ENCODE measurements at places on chromosomes 5 and 9.

DNA sequence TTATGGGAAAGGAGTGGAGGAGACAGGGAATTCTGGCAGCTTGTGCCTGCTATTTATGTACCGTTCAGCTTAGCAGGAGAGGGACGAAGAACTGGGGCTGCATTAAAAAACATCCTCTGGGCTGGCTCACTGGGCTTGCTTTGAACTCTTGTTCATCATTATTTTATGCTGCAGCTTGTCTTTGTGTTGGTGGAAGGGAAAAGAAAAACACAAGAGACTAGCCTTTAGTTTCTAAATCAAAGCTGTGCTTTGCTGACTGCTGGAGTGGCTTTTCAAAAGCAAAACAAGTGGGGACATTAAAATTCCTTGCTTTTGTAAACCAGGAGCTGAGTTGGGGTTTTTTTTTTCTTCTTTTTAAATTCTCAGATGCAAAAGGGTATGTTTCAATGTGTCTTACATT, 5.9 kb upstream of the RGMB start:
- DNase-seq: no peak

GRCh38 chr5:149773291-149774095, 43.4 kb downstream of the PPARGC1B start:
- no peak for DNase-seq

DNA sequence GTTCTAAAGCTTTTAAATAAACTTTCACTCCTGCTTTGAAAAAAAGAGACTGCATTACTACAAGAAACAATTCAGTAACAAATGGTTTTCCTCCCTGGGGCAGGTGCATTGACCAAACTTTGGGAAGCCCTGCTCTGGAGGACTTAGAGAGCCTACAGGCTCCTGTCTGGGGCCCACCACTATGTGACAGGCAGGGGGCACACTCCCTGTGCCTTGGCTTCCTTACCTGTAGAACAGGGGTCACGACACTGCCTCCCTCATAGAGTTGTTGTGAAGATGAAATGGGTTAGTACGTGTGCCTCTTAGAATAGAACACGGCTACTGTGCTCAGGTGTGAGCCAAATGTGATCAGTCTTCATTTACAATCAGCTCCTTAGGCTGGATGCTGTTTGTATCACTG, 130.1 kb downstream of the GPBP1 start:
- no peak for DNase-seq

GRCh38 chr5:60243713-60244112, 350.2 kb upstream of the PDE4D start:
- no peak for DNase-seq

- DNase-seq: no peak
Observed at GRCh38 chr9:136365775-136366222, 2.3 kb upstream of the DNLZ start.

DNA sequence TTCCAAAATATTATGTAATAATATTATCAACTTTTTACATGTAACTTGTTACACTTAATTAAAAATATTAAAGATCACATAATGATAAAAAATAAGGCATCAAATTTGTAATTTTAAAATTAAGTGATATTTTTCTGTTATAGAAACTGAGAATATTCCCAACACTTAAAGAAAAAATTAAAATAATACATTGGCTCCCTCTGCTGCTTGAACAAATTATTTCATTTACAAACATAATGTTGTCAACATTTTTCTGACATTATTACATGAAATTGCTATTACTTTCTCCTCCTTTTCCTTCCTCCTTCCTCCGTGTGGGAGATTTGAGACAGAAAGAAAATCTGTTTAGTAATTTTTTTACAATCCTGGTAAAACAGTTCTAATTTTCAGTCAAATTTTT, 42.3 kb downstream of the RNF180 start:
- DNase-seq: no peak

DNA sequence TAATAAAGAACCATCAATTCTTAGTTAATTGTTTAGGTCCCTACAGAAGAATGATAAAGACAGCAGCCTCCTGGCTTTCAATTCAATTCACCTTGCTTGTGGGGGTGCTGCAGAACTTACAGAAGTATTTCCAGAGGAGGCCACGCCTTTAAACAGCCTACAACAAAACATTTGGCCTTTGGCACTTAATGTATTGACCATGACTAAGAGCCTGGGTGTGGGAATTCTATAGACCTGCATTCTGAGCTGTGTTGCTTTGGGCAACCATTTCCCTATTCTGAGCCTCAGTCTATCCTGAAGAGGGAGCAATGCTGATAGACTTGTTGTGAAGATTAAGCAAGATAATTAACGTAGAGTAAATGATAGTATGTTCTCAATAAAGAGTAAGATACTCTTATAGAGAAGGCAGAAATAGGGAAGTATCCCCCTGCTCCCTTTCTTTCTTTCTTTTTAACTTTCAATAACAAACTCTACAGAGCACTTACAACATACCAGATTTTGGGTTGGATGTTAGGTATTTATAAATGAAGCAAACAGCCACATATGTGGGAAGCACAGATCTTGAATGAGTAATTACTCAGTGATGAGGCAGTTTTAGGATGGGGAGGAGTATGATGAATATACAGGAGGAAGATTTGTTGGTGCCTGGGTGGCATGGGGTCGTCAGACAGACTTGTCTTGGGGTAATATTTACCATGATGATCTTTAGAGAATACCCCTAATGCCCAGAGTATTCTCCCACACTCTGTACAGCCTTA, 28.4 kb downstream of the PAPPA start:
- no peak for DNase-seq

All from stimulated activated CD4-positive, alpha-beta T cell treated with anti-CD3 and anti-CD28 coated beads, Interleukin-12 subunit alpha, Interleukin-12 subunit beta, amount 100 ng/mL, for 48 hours (primary cell).